ENCODE measurements at places on chromosomes 6 and 20. TPM values are rescaled to one million over a fixed set of nuclear protein-coding genes. Genes with fewer than 3 reads are reported as not detected.

AVP gene
- not detected for total RNA-seq

FAM83B gene
- total RNA-seq = not detected

- no peak for DNase-seq
Observed at GRCh38 chr20:25025986-25026605, 31.8 kb downstream of the ACSS1 start.

GRCh38 chr6:147449405-147450161, 58.9 kb upstream of the SAMD5 start:
- DNase-seq = no peak

GRCh38 chr6:128327890-128328289, 192.5 kb downstream of the PTPRK start:
- peak; percentile 32 for DNase-seq

DNA sequence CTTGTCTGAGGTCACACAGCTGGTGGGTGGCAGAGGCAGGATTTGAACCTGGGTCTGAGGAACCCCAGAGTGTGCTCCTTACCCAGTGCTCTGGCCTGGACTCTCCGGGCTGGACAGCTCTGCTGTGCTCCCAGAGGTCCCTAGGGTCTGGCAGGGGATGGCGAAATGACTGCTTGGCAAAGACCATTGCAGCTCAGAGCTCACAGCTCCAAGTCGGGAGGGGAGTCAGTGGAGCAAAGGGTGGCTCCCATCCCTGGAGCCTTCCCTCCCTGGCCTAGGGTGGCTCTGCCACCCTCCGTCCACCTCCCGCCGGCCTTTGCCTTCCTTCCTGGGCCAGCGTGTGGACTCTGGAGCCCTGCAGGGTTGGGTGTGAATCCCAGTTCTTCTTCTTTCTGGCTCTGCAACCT, 17.5 kb downstream of the CEBPB start:
- DNase-seq = no peak

All from CD4-positive, alpha-beta memory T cell (primary cell).